ENCODE measurements at places on chromosomes 4 and X.

DNA sequence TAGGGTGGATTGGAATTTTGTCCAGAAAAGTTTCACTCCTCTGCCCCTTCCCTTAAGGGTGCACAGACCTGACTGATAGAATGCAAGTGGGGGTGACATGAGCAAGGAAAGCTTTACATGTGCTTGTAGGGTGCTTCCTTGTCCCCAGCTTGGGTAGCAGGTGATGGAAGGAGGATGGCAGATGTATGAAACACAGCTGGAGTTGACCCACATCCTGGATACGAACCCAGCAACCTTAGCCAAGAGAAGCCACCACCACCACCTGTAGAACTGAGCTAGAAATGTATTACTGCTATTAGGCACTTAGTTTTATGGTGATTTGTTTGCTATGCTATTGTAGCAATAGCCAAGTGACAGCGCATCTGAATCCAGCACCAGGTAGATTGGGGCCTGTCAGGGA lies 227.4 kb downstream of the HS3ST1 start:
- DNase-seq, result no peak

DNA sequence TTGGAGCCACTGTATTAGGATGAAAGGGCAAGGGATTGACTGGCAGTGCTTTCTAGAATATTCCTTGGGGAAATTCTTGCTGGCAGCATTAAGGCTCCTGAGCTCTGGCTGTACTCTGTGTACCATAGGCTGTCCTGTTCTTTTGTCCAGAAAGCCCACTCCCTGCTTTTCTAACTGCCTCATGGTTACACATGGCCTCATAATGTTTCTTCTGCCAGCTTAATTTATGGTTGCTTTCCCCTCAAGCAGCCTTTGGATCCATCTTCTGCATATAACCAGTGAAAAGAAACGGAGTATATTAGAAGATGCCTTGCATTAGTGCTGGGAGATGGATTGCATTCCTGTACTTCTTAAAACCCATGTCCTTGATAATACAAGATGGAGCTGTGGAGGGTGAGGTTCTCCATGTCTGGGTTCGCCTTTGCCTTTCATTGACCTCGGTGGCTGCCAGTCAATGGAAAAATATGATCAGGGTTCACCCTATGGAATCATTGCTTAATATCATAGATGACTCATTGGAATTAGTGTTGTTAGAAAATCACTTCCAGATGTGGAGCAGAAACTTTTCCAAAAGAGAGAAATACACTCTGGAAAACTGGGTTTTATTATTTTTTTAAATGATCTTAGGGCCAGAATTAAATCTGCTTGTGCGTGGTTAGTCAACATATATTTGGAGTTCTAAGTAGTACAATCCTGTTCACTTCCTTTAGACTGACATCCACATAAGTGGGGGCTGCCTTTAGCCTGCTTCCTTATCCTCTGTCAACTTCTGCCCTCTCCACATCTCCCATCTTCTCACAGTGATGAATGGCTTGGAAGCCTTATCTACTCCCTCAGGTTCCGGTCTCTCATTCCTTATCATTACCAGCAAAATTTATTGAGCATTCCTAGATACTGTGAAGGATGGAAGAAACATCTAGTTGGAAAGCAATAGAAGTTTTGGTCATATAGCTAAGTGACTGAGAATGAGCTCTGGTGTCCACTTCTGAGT lies 24.9 kb downstream of the DOCK11 start:
- no peak for DNase-seq

GRCh38 chr4:57151481-57151880 lies 41.3 kb upstream of the IGFBP7 start:
- no peak for DNase-seq

GRCh38 chrX:65643531-65644052 lies 23.9 kb upstream of the MSN start:
- no peak for DNase-seq

Measured in activated CD8-positive, alpha-beta memory T cell treated with anti-CD3 and anti-CD28 coated beads for 1 hour (primary cell).